CD4-positive, CD25-positive, alpha-beta regulatory T cell (primary cell): ENCODE measurements at places on chromosomes 2 and 18.

DNA sequence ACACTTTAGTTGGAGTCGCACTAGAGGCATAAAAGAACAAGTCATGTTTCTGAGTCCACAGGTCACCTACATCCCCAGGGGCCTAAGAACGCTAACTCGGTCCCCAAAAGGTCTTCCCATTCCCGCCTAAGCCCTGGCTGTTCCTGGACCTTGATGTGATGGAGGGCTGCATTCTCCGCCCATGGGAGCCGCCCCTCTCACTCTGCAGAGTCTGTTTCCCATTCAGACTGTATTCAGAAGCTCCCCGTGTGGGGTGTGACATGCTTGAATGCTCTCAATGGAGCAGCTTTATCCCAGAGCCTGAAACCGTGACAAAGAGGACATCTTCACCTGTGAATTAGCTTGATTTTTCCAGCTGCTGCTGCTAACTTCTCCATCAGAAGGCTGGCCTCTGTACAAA, 319.0 kb upstream of the KLHL29 start:
- no peak for DNase-seq

DNA sequence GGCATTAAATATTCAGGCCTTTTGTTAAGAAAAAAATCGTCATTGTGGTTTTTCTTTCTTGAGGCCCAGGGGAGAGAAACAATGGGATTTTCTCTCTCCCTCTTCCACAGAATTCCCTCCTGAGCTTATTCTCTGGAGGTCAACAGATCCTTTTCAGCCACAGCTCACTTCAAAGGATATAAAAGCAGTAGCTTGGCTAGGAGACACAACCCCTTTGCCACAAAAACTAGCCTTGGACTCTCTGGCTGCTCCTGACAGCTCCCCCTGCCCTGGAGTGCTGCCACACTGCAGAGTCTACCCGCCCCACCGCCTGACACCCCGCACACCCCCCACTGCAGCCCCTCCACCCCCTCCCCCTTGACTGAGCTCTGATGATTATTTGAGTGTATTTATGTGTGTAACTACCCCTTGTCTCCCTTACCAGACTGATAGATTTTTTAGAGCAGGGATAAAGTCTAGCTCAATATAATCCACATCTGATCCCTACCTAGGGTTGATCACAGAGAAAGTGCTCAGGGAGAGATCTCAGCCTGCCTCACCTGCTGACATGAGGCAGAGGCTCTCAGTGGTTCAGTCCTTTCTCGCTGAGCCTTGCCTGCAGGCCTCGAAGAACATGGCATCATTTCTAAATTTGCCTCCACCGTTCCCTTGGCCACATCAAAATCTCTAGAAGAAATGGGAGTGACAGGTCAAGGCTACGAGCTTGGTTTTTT, 132.2 kb upstream of the SP5 start:
- no peak for DNase-seq

DNA sequence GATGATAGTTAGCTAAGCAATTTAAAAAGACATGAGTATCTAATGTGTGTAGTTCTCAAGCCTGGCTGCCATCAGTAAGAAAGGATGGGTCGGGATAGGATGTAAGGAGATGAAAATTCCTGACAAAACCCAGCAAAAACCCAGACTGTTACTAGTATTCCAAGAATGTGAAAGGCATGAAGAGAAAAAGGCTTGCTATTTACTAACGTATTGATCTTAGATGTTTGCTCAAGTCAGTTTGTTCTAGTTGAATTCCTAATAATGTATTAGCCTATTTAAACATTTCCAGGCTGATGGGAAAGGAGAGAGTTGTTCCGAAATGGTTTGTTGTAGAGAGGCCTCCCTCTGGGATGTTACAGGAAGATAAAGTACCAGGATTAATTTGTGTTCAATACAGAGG, 88.2 kb downstream of the ZNF532 start:
- DNase-seq, result no peak

- DNase-seq, result no peak
Measured at GRCh38 chr18:55779691-55780585, 191.9 kb upstream of the TCF4 start.

DNA sequence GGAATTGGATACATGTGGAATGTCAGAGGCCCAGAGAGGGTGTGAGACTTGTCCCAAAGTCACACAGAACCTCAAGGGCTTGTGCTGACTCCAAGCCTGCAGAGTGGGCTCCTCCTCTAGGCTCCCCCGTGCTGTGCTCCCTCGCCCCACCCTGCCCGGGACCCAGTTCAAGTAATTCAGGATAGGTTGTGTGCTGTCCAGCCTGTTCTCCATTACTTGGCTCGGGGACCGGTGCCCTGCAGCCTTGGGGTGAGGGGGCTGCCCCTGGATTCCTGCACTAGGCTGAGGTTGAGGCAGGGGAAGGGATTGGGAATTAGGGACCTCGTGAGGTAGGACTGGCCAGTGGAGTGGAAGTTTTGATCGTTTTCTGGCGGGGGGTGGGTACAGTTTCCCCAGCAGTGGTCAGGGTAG, 2.8 kb downstream of the CTDSP1 start:
- no peak for DNase-seq

- no peak for DNase-seq
Measured at GRCh38 chr2:35035883-35036282, 1319.7 kb upstream of the CRIM1 start.

DNA sequence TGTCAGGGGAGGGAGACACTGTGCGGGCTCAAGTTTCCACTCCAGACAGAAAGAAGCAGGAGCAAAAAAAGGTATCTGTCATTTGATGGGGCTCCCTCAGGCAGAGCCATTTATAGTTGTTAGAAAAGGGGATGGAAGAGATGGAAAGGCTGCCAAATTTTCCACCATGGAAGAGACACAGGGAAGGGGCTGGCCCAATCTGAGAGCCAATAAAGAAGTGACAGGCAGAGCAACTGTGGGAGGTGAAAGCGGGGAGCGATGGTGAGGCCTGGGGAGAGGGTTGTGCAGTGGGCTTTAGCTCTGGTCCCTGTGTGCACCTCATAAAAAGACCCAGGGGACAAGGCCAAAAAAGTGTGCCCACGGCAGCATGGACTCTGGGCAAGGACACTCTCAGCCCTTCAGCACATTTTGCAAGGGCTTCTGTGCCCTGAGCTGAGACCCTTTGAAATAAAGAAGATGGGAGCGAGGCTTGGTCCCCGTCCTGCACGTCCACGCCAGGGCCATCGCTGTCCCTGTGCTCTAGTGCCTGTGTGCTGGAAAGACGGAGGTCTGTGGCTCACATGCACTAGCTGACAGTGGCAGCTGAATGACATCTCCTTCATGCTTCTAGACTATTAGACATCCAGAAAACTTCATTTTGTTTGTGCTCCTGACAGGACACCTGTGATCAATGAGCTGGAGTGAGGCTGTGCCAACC, 456.7 kb upstream of the HS6ST1 start:
- DNase-seq, result no peak

DNA sequence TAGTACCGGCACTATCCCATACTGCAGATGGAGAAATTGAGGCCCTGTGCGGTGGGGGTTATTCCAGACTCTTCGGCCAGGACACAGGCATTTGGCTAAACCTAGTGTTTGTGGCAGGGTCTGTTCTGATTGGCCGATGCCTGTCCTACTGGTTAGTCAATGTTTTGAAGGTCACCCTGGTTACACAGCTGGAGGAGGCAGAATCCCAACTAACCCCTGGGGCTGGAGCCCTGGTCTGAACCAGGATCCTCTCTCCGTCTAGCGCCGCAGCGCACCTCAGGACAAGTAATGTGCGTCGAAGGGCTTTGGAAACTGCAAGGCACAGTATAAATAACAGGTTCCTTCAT, 19.4 kb downstream of the TEX44 start:
- DNase-seq, result no peak

DNA sequence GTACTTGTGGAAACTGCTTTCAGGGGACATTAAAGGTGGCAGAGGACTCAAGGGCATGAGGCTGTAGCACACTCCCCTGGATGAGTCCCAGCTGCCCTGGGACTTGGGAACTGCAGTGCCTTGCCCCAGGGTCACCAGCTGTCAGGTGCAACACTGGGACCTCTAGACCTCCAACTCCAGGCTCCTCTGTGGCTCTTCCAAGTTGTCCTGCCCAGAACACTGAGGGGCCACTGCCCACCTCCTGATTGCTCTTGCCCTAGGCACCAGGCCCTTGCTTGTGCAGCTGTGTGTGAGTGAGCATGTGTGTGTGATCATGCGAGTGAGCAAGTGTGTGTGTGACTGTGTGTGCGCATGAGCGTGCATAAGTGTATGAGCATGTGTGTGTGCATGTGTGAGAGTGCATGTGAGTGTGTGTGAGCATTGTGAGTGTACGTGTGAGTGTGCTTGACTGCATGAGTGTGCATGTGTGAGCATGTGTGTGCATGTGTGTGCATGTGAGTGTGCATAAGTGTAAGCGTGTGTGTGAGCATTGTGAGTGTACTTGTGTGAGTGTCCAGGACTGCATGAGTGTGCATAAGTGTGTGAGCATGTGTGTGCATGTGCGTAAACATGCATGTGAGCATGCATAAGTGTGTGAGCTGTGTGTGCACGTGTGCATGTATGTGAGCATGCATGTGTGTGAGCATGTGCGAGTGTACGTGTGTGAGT, 301.5 kb downstream of the NDUFA10 start:
- DNase-seq, result no peak

DNA sequence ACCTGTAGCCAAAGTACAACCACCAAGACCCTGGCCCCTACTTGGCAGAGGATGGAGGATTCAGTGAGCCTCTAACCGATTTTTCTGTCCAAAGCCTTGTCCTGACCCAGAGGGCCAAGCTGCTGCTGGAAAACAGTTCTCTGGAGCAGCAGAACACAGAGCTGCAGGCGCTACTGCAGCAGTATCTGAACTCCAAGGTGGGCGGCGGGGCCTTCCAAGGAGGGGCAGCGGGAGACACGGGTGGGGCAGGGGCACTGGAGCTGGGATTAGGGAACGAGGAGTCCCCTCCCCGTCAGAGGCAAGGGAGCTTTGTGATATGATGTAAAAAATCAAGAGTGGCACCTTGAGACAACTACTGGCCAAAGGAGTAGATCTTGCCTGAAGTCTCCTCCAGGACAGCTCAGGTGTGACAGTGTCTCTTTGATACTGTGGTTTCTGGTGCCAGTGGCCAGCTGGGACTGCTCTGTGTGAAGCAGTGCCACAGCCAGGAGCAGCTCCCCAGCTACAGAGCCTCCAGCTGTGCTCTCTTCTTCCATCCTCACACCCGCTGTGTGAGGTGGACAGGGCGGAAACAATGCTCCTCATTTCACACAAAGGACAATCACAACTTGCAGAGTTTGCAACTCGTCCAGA, 22.8 kb downstream of the OTOF start:
- no peak for DNase-seq

GRCh38 chr2:148545390-148546256, 98.9 kb upstream of the EPC2 start:
- DNase-seq, result no peak

- no peak for DNase-seq
Measured at GRCh38 chr2:43128559-43128955, 97.8 kb downstream of the ZFP36L2 start.

DNA sequence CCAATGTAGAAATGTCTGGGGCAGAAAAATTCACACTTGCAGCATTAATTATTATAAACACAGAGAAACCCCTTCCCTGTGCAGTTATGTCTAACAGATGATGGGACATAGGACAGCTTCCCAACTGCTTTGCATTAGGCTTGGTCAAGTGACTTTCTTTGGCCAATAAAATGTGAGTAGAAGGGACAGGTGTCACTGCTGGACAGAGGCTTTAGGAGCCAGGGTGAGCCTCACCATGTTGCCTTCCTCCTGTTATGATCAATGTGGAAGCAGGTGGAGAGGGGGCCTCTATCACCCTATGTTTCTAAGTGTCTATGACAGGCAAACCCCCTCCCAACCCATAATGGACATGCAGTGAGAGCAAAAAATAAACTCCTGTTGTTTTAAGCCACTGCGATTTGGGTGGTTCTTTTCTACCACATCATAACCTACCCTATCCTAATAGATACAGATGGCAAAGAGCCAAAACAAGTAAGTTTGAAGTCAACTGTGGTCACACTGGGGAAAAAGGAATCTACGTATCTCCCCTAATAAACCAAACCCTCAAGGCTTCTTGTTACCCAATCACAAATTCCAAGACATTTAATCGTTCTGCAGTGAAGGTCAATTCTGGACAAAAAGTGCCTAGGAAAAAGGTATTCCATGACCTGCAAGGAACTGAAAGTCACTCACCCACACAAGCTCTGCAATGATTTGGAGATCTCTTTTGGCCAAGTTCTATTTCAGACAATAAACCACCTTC, 28.6 kb upstream of the POU3F3 start:
- no peak for DNase-seq

GRCh38 chr2:155157711-155158110, 459.2 kb downstream of the KCNJ3 start:
- DNase-seq, result no peak

- DNase-seq, result no peak
Measured at GRCh38 chr2:215626812-215627281, 191.0 kb upstream of the FN1 start.

DNA sequence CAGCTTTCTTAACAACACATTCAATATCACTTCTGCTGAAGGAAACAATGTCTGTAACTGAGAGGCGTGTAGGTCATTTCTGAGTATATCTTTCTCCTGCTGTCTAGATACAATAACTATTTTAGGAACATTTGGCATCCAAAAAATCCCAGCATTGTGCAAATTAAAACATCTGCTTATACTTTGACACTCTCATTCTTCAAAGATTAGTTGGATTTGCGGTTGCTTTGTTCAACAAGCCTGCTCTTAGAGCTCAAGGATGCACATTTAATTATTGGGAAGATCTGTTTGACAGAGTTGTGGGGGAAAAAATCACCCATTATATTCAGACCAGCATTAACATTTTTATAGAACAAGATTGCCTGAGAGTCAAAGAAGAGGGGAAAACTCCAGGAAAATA, 449.5 kb upstream of the HNRNPA3 start:
- DNase-seq, result no peak

GRCh38 chr2:130389358-130389757, 33.5 kb downstream of the PTPN18 start:
- no peak for DNase-seq

DNA sequence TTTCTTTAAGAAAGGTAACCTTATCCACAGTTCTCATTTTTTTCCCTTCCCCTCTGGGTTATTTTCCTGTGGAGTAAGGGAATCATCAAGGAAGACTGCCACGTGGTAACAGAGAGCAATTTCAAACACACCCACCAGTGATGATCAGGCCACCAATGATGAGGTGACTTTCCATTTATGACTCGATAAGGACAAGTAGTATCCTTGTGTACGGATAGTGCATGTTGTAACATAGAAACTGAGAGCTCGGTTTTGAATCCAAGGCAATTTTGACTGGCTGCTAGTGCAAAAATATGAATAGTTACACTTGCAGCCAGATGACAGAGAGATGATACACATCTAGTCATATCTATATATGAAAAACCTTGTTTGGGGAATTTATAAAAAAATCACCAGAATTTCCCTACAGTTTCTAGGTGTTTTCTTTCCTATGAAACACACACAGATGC, 143.6 kb upstream of the TCF4 start:
- no peak for DNase-seq

GRCh38 chr2:213537579-213537978, 253.3 kb downstream of the SPAG16 start:
- DNase-seq, result no peak

DNA sequence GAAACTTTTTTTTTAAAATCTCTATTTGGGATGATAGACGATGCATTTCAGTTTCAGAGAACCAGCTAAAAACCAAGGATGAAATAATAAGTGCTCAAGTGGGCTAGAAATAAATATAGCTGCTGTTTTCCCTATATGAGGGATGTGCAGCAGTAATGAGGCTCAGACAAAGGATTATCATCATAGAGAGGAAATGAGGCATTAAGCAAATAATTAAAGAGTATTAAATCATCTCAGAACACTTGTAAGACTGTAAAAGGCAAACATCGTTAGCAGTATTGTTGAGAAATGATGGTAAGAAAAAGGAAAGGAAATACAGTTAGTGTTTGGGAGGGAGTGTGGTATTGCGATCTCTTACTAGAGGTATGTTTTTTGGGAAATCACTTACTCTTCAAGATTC, 233.5 kb downstream of the TGIF1 start:
- no peak for DNase-seq
